ENCODE measurements at places on chromosomes 11 and 22. TPM values are rescaled to one million over a fixed set of nuclear protein-coding genes. Genes with fewer than 3 reads are reported as not detected.
A peak's percentile ranks its signal among the peaks of the same experiment; 100 is the strongest.

DNA sequence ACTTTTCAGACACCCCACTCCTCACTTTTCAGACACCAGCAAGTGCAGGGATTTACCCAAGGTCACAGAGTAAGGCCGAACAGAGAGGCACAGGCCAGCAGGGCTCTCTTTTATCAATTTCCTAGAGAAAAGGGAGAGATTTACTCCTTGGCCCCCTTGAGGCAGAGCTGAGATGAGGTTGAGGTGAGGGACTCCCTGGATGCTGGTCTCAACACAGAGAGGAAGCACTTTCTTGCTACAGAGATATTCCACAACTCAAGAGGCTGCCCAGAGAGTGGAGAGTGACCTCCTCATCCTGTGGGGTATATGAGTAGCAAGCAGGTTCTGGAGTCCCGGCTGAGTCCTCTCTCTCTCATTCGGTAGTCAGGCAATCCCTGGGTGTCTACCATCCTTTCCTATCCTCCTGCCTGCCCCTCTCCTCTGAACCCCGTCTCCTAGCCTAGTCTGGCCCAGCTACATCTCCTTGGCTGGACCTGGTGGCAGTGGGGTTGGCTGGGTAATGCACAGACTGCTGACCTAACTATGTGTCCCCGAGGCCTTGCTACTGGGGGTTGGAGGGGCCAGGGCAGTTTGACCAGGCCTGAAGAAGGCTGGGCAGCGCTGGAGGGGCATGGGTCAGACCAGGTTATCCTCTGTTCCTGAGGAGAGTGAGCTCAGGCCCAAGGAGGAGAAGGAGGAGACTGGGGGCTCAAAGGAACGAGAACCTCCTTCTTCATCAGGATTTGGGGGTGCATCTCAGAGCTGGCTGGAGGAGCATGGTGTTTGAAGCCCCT, 1.8 kb upstream of the ARHGEF17 start:
- no peak for DNase-seq

- no peak for DNase-seq
These were observed 66.5 kb downstream of the PPP2R1B start for GRCh38 chr11:111699579-111700156.

DNA sequence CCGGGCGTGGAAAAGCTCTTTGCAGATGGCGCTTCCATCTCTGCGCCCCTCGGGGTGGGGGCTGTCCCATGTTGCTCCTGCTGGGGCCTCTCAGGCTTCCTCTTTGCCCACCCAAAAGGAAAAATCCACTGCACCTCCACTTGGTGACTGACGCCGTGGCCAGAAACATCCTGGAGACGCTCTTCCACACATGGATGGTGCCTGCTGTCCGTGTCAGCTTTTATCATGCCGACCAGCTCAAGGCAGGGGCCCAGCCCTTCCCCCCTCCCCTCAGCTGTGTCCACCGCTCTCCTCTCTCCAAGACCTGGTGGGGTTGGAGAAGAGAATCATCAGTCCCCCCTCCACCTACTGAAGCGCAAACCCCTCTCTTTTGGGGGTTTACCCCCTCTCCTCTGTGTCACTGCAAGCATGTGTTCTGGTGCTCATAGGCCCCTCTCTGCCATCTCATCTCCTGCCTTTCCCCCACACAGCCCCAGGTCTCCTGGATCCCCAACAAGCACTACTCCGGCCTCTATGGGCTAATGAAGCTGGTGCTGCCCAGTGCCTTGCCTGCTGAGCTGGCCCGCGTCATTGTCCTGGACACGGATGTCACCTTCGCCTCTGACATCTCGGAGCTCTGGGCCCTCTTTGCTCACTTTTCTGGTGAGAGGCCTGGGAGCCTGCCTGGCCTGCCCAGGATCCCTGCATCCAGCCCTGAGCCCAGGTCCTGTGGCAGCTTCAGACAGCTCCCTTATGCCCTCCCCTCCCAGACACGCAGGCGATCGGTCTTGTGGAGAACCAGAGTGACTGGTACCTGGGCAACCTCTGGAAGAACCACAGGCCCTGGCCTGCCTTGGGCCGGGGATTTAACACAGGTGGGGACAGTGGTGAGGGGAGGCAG, 1.8 kb downstream of the LARGE2 start:
- peak; percentile 24 for DNase-seq

- DNase-seq: no peak
These were observed 14.4 kb downstream of the ZBTB16 start for GRCh38 chr11:114073828-114074381.

OR5P2 gene
- not detected for total RNA-seq

OR10D3 gene
- total RNA-seq: not detected

EFCAB6 gene
- 1.7 TPM for total RNA-seq

PIWIL4 gene
- total RNA-seq: 0.78 TPM

PANX2 gene
- 0.43 TPM for total RNA-seq
